ENCODE measurements at places on chromosomes 5 and 9.

- DNase-seq = no peak
Observed at GRCh38 chr5:25979086-25979485, 1059.3 kb downstream of the CDH9 start.

DNA sequence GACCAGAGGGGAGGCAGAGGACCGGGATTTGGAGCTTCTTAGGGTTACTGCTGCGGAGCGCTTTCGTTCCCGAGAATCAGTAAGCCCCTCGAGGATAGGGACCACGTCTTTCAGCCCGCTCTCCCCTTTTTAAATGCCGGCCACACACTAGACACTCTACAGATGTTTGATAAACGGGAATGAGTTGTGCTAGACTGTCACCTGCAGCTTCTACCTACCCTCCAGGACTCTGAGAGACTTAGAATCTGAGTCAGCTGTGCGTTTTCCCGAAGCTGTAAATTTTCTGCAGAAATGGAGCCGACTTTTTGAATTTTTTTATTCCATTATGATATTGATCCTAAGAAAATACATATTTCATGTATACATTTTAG, 670 bp downstream of the CCDC171 start:
- no peak for DNase-seq

DNA sequence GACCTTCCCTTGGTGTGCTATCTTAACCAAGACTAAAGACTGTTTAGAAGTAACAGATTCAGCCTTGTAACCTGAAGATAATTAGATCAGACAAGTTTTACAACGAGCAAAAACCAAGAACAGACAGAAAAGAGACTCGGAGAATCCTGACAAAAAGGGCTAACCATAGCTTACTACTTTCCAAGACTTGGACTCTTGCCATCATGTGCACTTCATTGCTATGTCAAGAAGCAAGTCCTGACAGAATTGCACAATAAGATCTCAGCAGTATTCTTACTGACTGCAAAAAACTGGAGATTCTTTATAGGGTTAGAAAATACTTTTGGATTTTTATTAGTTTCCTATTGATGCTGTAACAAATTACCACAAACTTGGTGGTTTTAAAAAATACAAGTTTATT, 1539.0 kb upstream of the NUDT12 start:
- DNase-seq = no peak

DNA sequence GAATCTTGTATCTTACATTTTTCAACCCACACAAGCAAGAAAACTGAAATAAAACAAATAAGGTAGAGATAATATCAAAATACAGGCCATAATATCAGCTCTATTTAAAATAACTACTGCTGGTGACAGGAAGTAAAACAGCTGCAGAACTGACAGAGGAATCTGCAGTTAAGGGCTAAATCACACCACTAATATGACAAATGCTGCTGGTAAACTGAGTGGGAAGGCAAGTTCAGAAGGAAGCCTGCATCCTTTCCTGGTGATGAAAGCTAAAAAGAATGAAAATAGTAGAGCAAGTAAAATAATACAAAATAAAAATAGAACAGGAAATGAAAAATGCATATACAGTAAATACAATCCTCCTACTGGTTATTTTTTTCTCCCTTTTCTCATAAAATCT, 1293.7 kb upstream of the C9orf72 start:
- no peak for DNase-seq

GRCh38 chr9:76426807-76427419, 32.1 kb upstream of the GCNT1 start:
- DNase-seq = no peak
